Fibroblast of skin of left quadriceps (primary cell): ENCODE measurements at places on chromosomes 1 and 21.

- DNase-seq: peak; percentile 89
These were observed 41.0 kb upstream of the COL18A1 start for GRCh38 chr21:45363921-45364467.

GRCh38 chr1:213419401-213420030, 368.5 kb downstream of the RPS6KC1 start:
- DNase-seq: no peak

DNA sequence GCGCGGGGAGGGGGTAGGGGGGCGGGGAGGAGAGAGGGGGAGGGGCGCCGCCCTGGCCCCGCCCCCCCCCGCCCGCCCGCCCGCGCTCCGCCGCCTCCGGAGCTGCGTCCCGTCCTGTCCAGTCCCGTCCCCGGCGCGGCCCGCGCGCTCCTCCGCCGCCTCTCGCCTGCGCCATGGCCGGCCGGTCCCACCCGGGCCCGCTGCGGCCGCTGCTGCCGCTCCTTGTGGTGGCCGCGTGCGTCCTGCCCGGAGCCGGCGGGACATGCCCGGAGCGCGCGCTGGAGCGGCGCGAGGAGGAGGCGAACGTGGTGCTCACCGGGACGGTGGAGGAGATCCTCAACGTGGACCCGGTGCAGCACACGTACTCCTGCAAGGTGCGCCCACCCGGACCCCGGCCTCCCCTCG, at the start of gene AGRN:
AGRN (plus strand) TSS at position 121 of the 405 bp plus-strand sequence; CDS start at position 174, 53 bp downstream.
- no peak for DNase-seq

- DNase-seq: no peak
These were observed 244.9 kb downstream of the ZNF648 start for GRCh38 chr1:181816608-181817007.

DNA sequence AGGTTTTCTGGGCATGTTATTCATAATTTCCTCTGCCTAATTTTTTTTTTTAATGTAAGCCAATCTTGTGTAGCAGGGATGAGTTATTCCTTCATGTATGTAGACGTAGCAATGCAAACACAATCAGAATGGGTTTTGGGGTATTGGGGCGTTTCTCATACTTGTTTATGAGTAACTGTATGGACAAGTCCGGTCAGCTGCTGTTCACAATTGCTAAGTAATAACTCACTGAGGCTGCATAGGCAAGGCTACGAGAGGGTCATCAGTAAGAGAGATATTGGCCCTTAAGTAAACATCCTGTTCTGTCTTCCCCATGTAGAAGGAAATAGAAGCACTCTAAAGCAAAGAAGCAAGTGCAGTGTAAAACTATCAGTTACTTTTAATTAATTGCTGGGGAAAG, 9.5 kb upstream of the TARS2 start:
- no peak for DNase-seq

DNA sequence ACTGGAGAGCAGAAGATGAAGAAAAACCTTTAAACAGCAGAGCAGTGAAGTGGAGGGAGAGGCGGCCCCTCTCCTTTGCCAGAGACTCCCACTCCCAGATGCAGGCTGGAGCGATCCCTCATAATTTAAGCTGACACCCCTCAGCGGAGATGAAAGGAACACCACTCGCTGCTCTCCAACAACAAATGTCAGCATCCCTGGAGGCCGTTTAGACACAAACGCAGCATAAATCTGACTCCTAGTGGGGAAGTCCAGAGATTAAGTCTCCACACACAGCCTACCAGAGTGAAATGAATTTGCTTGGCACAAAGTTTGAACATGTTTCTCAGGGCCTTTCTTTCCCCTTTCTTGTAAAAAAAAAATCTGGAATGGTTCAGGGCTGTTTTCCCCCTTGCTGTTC, 137.8 kb downstream of the LMX1A start:
- DNase-seq: no peak

DNA sequence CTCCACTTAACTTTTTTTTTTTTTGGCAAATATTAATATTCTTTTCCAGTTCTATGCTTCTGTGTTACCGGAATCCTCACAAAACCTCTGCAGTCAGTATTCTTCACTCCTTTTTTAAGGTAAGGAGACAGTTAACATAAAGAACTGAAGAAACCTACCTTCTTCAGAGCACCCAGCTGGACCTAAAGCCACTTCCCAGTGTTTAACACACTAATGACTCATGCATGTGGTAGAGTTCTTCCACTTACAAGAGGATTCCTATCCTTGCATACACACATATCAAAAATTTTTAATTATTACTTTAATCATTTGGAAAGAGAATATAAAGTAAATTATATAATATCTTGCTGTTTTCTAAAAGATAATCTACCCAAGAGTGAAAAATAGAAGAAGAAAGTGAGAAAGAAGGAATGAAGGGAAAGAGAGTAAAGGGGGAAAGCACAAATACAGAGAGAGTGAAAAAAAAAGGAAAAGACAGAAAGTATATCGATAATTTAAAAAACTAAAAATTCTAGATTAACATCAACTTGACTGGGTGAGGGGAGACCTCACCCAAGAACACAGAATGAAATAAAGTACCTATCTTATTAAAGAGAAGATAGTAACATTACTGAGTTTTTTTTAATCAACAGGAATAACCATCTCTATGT, 54.9 kb downstream of the ENAH start:
- DNase-seq: no peak

DNA sequence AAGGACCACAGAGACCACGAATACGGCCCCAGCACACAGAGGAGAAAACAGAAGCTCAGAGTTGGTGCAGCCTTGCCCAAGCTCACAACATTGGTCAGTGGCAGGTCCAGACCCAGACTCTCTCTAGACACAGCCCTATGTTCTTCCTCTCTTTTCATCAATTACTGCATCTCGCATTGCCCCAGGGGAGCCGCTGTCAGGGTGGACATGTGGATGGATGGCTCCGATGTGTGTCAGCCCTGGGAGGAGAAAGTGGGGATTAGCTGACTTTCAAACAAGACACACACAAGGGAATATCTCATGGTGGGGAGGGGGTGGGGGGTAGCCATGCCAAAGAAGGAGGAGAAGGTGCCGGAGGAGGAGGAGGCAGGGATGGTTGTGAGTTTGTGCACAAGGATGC, 556.8 kb downstream of the NPHP4 start:
- no peak for DNase-seq

DNA sequence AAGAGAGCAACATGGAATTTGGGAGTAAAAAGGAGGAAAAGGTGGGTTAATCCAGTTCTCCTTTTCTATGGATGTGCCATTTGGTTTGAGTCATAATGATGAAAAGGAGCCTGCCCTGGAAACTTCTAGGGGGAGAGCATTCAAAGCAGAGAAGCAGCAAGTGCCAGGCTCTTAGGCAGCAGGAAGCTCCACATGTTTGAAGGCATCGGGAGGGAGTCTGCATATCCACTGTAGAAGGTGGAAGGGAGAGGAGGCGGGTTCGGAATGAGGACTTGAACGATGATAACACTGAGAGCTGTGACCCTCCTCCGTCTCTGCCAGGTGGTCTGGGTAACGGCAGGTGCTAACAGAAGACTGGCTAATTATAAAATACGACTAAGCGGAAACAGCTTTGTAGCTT, 128.2 kb downstream of the RYR2 start:
- DNase-seq: no peak

DNA sequence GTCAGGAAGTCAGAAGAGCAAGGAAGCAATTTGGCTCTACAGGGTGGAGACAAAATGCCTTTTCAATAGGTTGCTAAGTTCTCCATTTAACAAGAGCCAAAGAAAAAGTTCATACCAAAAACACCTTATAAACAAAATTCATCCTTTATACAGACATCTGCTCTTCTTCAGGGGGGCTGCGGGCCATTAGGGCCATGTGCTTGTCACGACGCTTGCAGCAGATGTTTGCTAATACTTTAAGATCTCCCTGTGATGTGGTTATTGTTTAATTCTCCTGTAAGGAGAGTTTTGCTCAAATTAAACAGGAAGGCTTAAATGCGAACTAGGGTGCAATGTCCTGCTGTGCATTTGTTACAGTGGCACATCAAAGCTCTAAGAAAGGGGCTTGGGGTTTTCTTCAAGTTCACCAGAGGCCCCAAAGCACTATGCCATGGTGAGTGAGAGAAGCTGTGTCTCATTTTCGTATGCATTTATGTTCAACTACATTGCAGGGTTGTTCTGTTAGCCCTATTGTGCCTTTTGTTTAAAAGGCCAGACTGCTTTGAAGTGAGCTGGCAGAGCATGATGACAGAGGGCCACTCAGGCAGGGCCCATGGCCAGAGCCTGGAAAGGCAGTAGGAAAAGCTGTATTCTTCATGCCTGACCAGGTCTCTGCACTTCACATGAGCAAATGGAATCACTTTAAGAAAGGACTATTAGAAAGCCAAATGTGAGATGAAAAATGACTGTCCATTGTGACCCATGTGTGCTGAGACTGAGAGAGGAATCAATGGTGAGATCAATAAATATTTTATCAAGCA, 24.8 kb upstream of the NTPCR start:
- no peak for DNase-seq

DNA sequence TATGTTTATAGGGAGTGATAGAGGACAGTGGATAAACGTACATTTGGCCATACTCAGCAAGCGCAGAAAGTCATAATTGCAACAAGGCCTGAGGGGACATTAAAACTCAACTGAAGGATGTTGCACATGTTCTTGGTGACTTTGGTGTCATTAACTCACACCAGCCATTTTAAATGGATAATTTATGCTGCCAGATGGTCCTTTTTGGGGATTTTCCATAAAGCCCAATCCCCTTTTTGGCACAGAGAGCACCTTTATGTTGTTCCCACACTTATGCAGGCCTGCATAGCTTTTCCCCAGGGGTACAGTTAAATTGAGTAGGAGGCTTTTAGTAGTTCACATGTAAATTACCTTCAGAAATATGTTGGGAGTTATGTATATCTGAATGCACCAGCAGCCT, 279.6 kb downstream of the NFIA start:
- DNase-seq: no peak

- DNase-seq: no peak
These were observed 9.5 kb upstream of the PLEKHM2 start for GRCh38 chr1:15674386-15675159.

DNA sequence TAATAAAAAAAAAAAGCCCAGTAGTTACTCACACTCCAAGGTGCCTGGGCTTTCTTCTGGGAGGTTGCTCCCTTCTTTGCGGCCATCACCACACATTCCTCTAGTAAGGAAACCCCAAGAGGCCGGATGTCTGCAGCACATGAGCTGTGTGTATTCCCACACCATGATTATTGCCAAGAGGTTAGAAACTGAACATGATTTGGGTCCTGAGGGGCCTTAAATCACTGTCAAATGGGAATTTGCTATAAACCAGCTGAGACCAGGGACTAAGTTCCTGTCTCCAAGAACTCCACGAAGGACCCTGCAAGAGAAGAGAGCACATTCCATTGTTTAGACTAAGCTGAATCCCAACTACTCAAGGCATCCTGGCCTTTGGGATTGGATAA, 85.3 kb upstream of the SSX2IP start:
- no peak for DNase-seq
